ENCODE measurements at places on chromosomes 12 and 14.

DNA sequence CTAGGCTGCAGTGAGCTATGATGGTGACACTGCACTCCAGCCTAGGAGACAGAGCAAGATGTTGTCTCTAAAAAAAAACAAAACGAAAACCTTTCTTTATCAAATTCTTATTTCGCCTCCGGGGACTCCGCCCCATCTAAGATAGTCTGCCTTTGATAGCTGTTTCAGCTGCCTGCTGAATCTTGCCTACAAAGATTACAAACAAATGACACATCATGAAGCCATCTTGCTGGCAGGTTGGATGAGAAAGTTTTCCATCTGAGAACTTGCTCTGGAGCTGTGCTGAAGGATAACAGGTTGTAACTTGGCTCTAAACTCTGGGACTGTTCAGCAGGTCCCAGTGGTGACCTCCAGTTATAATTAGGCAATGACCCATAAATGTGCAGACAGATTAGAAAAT lies 41.8 kb upstream of the AEBP2 start:
- no peak for DNase-seq

DNA sequence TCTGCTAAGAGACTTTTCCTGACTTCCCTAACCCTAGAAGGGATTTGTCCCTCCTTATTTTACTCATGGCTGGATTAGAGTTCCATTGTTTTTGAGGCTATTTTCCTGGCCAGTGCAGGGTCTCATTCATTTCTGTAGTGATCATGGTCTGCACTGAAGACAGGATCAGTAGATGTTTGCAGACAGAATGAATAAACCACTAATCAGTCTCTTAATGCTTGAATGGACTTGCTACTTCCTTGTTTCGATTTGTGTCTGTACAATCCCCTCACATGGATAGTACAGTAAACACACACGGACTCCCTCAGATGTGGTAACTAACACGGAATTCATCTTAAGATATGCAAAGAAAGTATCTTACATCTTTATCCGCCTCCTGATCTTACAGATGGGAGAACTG lies 102.6 kb upstream of the PRB2 start:
- no peak for DNase-seq

GRCh38 chr12:52641468-52641867 lies 10.5 kb downstream of the KRT2 start:
- no peak for DNase-seq

GRCh38 chr14:97177016-97177415 lies 379.8 kb downstream of the VRK1 start:
- DNase-seq, result peak; percentile 24

- DNase-seq, result no peak
These were observed 49.9 kb downstream of the TSPAN8 start for GRCh38 chr12:71107936-71108335.

DNA sequence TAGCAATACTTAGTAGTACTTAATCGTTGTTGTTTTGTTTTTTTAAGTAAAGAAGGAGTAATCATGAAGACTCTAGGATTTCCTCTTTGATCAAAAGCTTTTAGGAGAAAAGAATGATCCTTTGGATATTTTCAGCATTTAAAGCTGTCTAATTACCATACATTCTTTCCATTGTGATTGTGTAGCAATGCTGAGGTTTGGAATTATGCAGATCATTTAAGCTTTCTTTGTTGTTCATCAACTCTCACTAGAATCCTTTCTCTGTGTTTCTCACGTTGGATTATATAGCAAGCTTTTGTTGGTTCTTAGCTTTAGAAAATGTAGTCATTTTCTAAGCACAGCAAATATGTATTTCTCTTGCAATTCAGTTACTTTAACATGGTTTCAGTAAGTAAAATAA lies 25.8 kb downstream of the CCDC91 start:
- no peak for DNase-seq

DNA sequence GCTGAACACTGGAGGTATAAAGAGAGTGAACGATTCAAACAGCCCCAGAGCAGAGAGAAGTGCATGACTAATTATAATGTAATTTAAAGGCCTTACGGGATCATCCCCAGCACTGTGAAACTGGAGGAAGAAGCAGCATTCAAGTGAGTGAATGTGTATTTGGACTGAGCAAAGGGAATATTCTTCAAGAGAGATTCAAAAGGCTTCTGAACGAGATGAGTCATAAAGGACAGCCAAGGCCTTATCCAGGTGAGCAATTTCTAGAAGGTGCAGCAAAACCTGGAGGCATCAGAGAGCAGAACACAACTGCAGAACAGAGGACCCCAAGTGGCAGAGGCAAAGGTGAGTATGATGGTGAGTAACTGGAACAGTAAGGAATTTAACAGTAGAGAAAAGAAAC lies 127.2 kb downstream of the BCAT1 start:
- DNase-seq, result no peak

DNA sequence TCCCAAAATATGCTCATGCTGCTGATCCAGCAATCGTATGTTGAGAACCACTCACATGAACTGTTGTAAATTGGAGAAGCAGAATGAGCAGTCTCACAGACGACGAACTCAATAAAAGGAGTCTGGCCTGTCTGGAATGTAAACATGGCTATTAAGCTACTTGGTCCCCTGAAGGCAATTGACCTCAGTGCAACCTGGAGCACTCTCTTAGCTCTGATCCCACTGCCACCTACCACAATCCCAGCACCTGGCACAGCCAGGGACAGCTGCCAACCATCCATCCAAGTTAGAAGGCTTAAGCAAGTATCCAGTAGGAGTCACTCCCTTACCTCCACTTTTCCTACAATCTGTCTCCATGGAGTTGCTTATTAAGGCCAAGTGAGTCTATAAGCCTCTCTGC lies 406.9 kb upstream of the CLEC14A start:
- DNase-seq, result no peak

DNA sequence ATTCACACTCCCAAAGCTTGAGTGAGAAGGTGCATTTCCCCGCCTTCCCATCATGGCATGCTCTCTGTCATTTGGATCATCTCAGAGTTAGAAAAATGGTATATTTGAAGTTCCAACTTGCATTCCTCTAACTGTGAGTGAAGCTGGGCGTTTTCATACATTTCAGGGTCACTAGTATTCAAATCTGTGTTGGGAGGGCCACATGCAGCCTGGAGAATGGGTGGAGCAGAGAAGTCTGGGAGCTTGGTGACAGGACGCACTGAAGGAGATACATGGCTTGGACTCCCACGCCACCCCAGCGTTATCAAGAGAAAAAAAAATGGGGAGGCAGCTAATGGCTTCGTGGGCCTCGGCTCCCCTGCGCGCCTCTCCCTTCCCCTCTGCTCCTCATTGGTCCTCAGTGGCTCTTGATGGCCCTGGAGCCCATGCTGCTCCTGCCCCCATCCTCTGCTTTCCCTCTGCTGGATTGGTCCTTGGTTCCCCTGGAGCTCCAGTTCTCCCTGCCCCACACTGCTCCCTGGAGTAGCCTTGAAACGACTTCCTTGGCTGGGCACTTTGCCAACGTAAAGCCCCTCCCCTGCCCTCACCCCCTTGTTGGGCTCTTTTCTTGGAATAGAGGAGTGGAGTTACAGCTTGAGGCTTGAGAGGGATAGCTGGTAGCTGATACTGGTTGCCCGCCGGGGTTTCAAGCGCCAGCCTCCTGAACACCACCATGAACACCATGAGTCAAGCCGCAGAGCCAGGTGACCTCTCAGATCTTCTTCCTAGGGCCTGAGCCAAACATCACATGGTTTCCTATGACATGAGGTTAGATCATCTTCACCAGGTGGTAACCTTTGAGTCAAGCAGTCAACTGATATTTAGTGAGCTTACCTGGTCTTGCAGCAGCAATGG lies 139.6 kb downstream of the PRKCH start:
- peak; percentile 11 for DNase-seq

GRCh38 chr12:108187831-108188230 lies 58.7 kb downstream of the WSCD2 start:
- DNase-seq, result no peak

- DNase-seq, result no peak
These were observed 3.9 kb upstream of the FGF23 start for GRCh38 chr12:4383304-4383865.

DNA sequence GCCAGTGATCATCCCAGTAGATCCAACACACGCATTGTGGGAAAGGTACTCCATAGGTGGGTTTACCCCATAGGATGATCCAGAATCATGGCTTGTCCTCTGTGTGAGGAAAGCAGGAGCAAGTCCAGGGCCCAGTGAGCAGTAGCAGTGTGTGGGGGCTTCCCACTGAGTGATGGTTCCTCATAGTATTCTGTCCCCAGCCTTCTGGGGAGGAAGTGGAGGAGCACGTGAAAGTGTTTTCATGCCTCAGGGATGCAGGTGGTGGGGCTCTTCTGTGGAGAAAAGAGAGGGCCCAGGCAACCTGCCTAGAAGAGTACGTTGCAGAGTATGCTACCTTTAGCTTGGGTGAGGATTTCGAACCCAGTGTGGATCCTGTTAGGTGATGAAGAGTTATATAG lies 56.5 kb downstream of the SUSD6 start:
- DNase-seq, result no peak

GRCh38 chr14:67137744-67138371 lies 51.4 kb upstream of the GARIN2 start:
- DNase-seq, result peak; percentile 6

GRCh38 chr14:72519543-72519942 lies 374.4 kb downstream of the DPF3 start:
- no peak for DNase-seq

GRCh38 chr12:2668816-2669215 lies 126.0 kb upstream of the FKBP4 start:
- no peak for DNase-seq

DNA sequence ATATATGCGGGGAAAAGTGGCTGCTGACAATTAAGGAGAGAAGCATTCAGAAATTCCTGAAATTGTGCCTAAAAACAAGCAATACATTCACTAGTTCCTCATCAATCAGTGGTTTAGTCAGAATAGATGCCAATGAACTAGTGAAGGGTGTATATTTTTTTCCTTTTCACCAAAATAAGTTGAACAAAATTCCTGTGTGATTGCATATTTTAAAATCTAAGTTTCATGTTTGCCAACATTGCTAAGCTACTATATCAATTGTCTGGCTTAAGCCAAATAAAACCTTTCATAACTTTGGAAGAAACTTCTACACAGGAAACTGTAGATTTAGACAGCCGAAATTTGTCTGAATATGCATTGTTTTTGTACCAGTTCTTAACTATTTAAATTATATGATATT lies 8.7 kb downstream of the PRKD1 start:
- DNase-seq, result no peak

GRCh38 chr12:4152145-4152795 lies 121.3 kb upstream of the CCND2 start:
- DNase-seq, result no peak

DNA sequence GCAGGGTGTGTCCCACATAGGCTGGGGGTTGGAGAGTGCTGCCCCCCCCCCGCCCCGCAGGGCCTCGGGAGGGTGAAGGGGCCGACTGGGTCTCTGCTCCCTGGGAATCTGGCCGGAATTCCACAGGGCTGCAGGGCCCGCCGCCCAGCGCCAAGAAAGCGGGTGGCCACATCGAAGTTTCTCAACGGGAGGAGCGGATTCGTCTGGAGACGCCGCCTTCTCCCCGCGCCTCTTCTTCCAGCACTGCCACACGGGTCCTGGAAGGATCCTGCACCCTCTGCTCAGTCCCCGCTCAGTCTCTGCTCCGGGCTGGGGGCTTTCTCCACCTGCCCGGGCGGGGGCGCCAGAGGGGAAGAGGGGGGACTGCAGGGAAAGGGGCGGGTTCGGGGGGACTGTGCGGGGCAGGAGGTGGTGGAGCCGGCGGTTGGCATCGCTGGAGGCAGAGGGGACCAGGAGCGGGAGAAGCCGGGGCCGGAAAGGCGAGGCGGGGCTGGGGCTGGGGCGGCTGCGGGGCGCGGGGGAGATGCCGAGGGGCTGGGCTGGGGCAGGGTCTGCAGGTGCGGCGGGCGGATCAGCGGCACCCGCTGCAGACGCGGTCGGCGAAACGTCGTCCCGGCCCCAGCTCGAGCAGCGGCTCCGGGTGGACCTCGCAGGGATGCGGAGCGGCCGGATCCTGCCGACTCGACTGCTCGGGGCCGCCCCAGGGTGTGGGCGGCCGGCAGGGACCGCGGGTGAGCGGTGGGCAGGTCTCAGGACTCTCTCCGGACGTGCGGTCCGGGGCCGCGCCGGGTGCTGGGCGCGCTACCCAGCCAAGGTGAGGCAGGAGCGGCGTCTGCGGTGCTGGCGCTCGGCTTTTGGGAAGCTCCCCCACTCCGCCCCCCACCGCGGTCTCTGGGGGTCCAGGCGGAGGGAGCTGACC lies 811.4 kb upstream of the TMEM132C start:
- no peak for DNase-seq

DNA sequence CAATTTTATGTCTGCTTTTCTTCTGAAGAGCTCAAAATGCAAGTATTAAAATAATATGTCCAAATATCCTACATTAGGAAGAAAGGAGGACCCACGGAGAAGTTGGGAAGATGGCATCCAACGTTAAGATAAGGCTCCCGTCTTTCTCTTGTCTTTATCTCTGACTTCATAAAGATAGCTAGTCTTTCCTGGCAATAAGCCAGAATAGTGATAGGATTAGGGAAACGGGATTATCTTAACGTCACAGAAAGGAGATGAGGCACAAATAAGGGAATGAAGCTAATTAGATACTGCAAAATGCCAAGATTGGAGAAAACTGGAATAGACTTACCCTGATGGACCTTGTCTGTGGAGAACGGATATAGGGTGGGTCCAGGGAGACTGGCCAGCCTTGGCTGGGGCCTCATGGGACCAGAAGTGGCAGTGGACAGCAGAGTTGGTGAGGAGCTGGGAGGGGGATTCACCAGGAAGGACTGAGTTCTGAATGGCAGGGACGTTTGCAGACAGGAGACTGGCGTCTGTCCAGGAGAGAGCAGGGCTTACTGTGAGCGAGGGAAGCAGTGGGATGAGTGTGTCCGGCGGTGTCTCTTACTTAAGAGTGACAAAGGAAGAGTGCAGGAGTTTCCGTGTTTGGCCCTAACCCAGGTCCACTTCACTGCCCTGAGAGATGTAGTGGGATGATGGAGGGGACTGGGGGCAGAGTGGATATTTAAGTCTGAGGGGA lies 119.9 kb downstream of the CACNA1C start:
- DNase-seq, result no peak

GRCh38 chr12:38744041-38744440 lies 161.3 kb downstream of the CPNE8 start:
- no peak for DNase-seq

DNA sequence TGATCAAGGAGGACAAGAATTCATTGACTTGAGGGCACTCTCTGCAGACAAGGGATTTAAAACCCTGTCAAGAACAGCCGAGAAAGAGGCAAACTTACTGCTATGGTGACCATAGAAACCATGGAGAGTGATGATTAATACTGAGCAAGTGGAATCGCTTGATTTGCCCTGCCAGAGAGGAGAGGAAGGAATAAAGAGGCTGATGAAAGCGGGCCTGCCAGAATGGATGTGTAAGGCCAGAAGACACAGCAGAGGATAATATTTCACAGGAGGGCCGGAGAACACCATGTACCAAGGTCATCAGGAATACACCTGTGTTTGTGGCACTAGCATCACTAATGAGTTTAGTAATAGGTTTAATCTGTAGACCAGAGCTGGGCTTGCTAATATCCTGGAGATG lies 221.8 kb upstream of the DCN start:
- no peak for DNase-seq

Measured in LoVo (cell line).